ENCODE measurements at places on chromosomes 7 and 10.

GRCh38 chr7:40541336-40541735 lies 406.5 kb downstream of the SUGCT start:
- DNase-seq: no peak

DNA sequence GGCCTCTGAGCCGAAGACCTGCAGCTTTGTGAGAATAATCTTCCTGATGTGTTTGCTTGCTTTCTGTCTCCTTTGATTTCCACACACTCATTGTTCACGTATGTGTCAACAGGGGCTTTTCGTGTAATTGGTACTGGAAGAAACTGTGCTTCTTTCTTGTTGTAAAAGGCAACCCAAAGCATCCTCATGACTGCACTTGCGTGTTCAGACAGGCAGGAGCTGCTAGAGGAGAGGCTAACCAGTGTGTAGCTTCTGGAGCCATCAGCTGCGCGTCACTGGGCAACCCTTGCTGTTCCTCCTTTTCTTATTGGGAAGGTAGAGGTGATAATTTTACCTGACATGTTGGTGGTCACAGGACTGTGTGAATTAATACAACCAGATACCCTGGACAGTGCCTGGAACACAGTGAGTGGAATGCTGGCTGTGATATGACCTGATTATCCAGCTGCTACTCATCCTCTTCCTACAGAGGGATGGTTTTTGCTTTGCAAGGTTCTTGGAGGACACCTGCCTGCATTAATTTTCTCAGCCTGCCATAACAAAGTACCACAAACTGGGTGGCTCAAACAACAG lies 213.0 kb downstream of the ABCA13 start:
- no peak for DNase-seq

DNA sequence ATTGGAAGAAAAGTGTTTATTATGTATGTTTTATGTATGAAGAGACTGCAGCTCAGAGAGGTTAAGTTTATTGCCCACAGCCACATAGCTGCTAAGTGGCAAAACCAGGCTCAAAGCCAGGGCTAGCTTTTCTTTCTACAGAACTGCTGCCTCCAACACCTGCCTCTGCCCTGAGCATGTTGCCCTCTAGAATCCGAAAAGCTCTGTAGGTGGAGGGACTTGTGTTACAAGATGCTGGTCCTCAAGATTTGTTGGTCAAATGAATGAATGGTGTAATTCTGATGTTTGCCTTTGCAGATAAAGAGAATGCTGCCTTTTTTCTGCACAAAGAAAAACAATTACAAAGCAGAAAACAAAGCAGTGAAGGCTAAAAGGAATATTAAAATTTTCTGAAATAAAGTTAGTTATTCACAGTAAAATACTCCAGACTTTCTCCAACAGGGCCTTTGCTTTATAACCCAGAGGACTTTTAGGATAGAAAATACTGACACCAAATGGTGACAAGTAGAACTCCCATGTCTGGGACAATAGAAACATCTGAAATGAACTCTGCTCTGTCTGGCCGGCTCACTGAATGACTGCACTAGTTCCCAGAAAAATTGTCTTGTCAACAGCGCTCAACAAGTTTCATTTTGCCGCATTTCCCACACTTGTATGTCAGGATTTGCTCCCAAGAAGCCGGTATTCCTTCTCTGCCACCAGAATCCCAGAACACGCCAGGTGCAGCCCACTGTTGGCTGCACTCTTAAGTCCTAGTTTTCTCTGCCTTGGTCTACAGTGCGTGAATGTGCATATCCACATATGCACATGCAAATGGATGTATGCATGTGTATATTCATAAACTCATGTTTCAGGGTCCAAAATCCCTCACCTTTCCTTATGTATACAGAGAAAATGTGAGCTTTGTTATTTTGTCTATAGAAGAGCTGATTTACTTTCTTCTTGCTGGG lies 11.0 kb upstream of the DNTT start:
- DNase-seq: no peak

DNA sequence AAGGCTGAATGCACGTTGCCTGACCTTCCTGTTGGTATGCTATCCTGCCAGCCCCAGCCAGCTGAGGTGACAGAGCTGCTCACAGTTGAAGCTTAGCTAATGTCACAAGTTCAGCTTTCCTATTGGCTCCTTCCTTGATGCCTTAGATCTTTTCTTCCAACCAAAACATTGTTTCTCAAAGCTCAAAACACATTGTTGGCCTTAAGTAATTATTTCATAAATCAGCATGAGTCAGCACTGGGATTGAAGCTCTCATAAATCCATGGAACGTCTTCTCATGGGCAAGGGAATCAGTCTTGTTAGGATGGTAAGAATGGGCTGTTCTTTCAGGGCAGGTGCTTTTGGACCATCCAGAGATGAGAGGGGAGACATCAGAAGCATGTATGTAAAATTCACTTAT lies 128.1 kb upstream of the SAMD8 start:
- no peak for DNase-seq

DNA sequence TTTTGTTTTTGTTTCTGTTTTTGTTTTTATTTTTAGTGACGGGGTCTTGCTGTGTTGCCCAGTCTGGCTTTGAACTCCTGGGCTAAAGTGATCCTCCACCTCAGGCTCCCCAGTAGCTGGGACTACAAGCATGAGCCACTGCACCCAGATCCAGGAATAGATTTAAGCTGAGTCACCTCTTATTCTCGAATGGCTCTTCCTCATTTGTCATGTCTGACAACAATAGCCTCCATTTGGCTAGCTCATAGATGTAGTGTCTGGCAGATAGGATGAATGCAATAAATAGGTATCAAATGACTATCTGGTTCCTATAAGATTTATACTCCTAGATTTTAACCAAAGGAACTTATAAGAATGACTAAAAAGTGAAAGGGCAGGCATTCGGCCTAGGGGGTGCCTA lies 172.9 kb downstream of the TMEM26 start:
- no peak for DNase-seq

GRCh38 chr7:121608785-121609184 lies 212.7 kb upstream of the FAM3C start:
- DNase-seq: no peak

GRCh38 chr7:39459636-39460035 lies 106.6 kb upstream of the YAE1 start:
- DNase-seq: no peak

DNA sequence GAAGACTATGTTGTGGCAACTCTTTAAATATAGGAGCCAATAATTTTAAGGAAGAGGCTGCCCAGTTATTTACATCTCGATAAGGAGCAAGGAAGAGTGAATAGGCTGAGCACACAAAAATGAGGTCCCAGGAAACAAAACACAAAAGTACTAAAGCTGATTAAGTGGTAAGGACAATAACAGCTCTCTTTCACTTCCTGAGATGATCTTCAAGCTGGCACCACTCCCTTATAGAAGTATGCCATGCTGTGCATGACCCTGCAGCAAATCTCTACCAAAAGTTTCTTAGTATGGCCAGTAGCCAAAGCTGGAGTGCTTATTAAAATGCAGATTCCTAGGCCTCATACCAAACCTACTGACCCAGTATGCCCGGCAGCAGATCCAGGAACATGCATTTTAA lies 39.7 kb downstream of the CADPS2 start:
- DNase-seq: no peak

DNA sequence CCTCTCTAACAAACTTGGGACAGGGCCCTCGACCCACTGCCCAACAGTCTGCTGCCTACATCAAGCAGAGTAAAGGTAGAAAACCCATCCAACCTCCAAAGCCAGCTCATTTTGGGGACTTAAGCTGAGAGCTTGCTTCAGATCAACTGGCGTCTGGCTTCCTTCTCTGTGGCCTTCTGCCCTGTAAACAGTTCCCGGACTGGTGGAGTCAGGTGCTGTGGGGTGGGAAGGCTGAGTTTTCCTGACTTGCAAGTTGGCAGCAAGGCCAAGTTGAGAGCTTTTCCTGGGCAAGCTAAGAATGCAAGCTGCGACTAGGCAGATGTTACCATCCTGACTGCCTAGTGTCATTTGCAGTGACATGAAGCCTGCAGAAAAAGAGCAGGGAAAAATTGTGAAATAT lies 3.7 kb downstream of the GALNT17 start:
- no peak for DNase-seq

- DNase-seq: no peak
Observed at GRCh38 chr10:95792874-95793285, 36.9 kb downstream of the ENTPD1 start.

GRCh38 chr10:6803427-6803783 lies 223.3 kb upstream of the PRKCQ start:
- no peak for DNase-seq

DNA sequence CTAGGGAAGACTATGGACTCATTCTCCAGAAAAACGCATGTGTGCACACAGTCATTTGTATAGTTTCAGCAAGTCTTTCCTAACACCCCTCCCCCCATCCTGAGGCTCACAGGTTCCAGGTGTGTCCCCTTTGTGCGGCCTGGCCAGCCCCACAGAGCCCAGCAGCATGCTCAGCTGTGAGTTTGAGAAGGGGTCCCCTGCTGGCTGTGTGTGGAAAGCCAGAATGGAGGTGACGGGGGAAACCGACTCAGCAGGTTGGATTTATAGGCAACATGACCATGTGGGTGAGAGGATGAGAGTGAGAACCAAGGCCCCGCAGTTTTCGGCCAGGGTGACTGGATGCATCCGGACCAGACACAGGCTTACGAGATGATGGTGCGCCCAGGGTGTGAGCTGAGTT lies 9.9 kb downstream of the PTPRE start:
- no peak for DNase-seq

- DNase-seq: peak; percentile 81
Observed at GRCh38 chr10:33120700-33121099, 162.7 kb upstream of the ITGB1 start.

DNA sequence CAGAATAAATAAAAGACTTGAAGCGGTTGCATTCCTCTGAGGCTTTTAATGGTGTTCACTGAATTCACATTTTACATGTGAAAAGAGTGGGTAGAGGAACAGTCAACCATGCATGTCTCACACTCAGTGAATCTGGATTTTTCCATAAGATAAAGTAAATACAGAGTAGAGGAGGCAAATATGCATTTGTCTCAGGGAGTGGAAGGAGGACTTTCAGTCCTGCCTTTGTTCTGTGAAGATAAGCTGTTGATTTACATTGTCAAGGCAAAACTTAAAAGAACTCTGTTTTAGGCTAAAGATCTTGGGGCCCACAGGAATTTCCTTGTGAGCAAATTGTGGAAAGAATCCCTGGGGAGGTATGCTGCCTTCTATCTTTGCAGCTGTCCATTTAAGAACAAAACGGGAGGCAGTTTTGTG lies 825.3 kb upstream of the MBL2 start:
- DNase-seq: no peak

DNA sequence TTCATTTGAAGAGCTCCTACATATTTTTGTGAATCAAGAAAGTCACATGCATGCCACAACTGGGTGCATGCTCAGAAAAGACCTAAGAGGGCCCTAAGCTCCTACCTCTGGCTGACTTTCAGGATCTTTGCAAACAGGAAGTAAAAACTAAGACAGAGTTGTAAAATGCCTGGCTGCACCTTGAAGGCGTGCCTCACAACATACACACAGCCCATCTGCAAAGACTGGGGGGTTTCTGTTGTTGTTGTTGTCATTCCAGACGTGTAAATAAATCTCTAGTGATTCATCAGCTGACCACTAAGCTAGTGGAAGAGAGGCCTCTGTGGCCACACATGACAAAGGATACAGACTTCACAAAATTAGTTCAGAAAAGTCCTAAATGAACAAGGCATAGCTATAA lies 31.8 kb downstream of the SMURF1 start:
- no peak for DNase-seq

- DNase-seq: no peak
Observed at GRCh38 chr10:102988404-102989314, 70.6 kb downstream of the CNNM2 start.

- no peak for DNase-seq
Observed at GRCh38 chr7:31805209-31805818, 118.3 kb downstream of the PPP1R17 start.

DNA sequence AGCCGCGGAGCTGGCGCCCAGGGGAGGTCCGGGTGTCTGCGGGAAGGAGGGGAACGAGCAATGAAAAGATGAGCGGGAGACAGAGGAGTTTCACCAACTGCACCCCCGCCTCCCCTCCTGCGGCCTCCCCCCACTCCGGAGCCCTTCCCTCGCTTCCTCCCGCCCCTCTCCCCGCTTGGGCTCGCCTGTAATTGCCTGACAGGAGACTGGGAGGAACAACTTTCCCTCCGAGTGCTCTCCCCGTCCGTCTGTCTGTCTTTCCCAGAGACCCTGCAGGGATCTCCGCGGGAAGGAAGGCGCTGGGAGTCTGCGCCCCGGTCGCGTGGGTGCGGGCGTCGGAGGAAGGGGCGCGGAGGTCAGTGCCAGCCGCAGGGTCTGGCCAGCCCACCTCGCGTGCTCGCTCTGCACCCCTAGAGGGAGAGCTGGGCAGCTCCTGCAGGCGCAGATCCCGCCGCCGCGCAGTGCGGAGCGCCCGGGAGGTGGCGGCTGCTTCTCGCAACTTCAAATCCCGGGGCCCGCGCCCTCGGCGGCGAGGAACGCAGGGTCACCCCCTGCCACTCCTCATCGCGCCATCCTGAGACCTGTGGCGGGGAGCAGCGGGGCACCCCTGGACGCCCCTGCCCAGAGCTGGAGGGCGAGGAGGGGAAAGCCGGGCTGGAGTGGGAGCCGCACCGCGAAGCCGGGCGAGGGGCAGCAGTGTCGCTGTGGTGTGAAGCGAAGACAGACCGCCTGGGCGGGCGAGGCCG lies 511 bp upstream of the NRP1 start:
- DNase-seq: no peak

- DNase-seq: no peak
Observed at GRCh38 chr10:62382831-62383230, 8.7 kb downstream of the ZNF365 start.

DNA sequence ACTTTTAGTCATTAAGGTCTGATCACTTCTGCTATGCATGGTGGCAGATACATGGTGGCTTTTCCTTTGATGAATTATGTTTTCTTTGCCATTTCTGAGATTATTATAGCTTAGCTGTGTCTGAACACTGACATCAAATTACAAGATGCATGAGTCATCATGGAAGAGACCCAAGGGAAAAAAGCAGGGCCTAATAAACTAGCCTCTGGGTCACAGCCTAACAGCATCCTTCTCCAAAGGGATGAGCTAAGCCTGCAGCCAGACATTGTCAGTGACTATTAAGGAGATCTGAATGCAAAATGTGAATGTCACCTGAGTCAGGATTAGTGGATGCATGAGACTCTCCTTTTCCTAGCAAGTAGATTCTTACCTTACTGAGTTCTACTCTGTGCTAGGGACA lies 19.1 kb upstream of the OGDHL start:
- DNase-seq: no peak

GRCh38 chr10:24726626-24727025 lies 2.9 kb upstream of the ARHGAP21 start:
- DNase-seq: no peak

DNA sequence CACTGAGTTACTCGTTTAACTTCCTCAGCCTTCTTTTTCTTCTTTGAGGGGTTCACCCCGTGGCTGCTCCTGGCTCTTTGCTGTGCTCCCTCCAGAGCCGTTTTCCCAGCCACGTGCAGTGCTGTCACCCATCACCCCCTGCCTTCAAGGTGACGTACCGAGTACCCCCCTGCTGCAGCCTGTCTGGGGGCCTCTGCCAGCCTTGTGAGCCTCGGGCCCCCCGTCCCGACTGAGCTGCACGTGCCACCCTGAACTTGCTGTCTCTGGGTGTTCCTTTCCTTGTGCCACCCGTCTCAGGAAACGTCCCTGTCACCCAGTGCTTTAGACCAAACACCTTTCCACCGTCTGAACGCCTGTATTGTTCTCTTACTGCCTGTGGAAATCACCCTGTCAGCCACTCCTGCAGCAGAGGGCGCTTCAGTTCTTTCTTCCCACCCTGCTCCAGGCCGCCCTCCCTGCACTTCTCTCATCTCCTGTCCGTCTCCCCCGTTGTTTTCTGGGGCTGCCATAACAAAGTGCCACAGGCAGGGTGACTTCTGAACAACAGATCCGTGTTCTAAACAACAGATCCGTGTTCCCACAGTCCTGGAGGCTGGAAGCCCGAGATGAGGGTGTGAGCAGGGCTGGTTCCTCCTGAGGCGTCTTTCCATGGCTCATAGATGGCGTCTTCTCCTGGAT lies 44.6 kb downstream of the WDR37 start:
- DNase-seq: no peak

Data from T-helper 1 cell (primary cell).